ENCODE measurements at places on chromosomes 13 and 19. TPM values are rescaled to one million over a fixed set of nuclear protein-coding genes. Genes with fewer than 3 reads are reported as not detected.

KCNJ14 gene
- total RNA-seq: 0.37 TPM

AXL gene
- total RNA-seq: 278 TPM

ZNF419 gene
- 13.1 TPM for total RNA-seq

FKRP gene
- 25.7 TPM for total RNA-seq

ICAM5 gene
- total RNA-seq: 1.8 TPM

KIR3DL1 gene
- total RNA-seq: not detected

OR1I1 gene
- not detected for total RNA-seq

CCDC194 gene
- total RNA-seq: not detected

ADGRE3 gene
- under 0.01 TPM for total RNA-seq

CYP2A7 gene
- not detected for total RNA-seq

PHLDB3 gene
- total RNA-seq: 11.6 TPM

CCDC70 gene
- not detected for total RNA-seq

All from uterine smooth muscle cell (primary cell).